ENCODE measurements at places on chromosomes 6 and 20. TPM values are rescaled to one million over a fixed set of nuclear protein-coding genes. Genes with fewer than 3 reads are reported as not detected.

GRCh38 chr6:163133017-163133416, 281.5 kb upstream of the QKI start:
- no peak for DNase-seq
- H3K36me3 ChIP-seq: no peaks in the 10 kb centered on the region
- no peak overlapping the region for H3K4me3 ChIP-seq
- H3K27ac ChIP-seq: no peak overlapping the region
- H3K4me1 ChIP-seq: 0 out of 2 replicates have a peak, but pooled peaks cover 2% of the 10 kb centered on the region
- no peaks in the 10 kb centered on the region for H3K27me3 ChIP-seq

GRCh38 chr6:41921712-41921998, 356 bp downstream of the BYSL start:
- peaks cover 21% of the 10 kb centered on the region for H3K36me3 ChIP-seq
- peak overlapping the region; percentile 84 for H3K4me3 ChIP-seq
- peaks cover 6% of the 10 kb centered on the region for H3K4me1 ChIP-seq

DNA sequence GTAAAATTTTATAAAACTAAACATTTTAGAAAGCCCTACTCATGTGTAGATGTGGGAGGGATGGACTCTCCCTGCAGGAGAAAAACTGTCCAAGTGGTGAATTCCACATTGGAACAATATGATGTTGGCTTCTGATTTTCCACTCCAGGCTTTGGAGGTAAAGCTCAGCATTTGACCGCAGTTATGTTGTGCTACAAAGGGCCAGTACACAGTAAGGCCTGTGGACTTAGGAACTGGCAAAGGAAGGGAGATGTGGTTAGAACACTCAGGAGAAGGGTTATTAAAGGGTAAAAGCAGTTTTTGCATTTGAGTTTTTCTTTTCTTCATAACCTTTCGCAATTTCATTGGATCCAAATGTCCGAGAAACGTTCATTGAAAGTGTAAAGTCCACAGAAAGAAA, 150.3 kb upstream of the SASH1 start:
- no peak overlapping the region for H3K4me3 ChIP-seq
- H3K36me3 ChIP-seq: no peaks in the 10 kb centered on the region
- DNase-seq: no peak
- no peak overlapping the region for H3K27ac ChIP-seq
- no peaks in the 10 kb centered on the region for H3K4me1 ChIP-seq
- H3K27me3 ChIP-seq: no peaks in the 10 kb centered on the region

DNA sequence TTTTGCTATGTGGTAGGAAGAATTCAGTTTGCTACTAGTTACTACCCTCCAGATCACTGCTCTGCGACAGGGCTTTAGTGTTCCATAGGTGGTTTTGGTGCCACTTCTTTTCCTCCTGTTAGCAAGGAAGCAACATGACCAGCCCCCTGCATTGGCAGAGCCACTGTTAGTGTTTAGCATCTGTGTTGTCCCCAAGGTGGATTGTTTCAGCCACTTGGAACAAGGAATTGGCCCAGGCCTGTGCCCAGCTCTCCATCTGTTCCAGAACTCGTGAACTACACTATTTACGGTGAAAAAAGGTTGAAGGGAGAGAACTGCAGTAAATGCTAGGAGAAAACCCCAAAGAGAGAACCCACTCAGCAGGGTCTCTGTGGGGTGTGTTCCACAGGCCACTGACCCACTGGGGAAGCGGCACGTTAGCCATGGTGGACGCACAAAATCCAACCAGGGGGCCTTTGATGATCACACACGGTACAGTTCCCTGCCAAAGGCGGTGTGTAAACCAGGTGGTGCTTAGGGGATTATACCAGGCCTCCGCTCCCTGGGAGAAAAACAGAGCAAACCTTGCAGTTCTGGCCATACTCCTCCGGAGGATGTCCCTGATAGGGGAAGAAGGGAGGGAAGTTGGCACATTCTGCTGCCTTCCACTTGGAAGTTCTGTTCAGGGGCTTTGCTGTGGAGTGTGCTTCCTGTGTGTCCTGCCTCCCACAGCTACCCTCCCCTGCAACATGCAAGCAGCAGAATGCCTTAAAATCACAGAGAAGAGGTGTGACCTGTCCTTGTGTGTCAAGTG, 72.3 kb downstream of the LYRM2 start:
- no peaks in the 10 kb centered on the region for H3K27me3 ChIP-seq
- no peaks in the 10 kb centered on the region for H3K4me1 ChIP-seq
- no peak overlapping the region for H3K27ac ChIP-seq
- no peak overlapping the region for H3K4me3 ChIP-seq
- no peak for DNase-seq

DNA sequence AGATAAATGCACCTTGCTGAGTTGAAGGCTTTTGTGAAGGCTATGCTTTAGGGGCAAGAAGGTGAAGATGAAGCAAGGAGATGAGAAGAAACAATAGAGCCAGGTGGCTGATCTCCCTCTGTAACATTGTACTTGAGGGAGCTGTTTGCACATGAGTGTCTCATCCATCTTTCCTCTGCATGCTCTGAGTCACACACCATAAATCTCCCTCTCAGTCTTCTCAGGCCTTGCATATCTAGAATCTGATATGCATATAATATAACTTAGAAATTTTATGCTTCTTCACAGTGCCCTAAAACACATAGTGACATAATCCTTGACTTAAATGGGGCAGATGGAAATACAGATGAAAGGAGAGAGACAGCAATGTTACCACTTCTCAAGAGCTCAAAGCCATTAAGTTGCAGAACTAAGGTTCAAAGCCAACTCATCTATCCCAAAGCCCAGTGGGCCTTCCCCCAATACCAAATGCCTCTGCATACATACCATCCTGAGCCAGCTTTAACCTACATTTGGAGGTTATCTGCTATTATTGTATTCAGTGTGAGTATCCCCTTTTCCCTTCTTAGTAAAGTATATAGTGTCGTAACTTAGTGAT, 62.4 kb upstream of the STXBP5 start:
- DNase-seq: no peak
- no peaks in the 10 kb centered on the region for H3K27me3 ChIP-seq
- H3K4me1 ChIP-seq: no peaks in the 10 kb centered on the region
- no peaks in the 10 kb centered on the region for H3K36me3 ChIP-seq
- H3K27ac ChIP-seq: no peak overlapping the region

Gene GABBR1
- polyA plus RNA-seq: 86.7 TPM

DNA sequence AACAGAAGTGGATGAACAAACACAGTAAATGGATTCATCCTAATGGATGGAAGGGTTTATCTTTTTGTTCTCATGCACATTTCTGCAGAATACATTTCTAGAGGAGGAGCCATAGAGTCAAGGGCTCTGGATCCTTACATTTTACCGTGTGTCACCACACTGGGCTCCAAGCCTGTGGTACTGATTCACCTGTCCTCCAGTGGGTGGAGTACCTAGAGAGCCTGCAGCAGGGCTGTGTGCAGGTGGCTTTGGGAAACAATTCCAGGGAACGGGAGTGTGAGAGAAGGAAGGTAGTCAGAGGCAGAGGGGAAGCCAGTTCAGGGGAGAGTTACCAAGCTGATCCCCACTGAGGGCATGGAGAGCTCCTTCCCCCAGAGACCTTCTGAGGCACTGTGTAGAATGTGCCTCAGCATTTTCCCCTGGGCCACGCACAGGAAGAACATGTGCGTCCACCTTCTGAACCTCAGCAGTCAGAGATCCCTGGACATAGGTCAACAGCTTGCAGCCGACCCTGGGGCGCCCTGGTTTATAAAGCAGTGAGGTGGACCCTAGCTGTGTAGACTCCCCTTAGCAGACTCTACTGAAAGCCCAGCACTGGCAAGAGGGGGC, 85.3 kb upstream of the SLC22A23 start:
- H3K36me3 ChIP-seq: no peaks in the 10 kb centered on the region
- no peaks in the 10 kb centered on the region for H3K27me3 ChIP-seq
- no peak overlapping the region for H3K4me3 ChIP-seq
- no peak overlapping the region for H3K27ac ChIP-seq
- no peaks in the 10 kb centered on the region for H3K4me1 ChIP-seq
- peak; percentile 32 for DNase-seq

GRCh38 chr20:57711311-57711712, 1.5 kb upstream of the PMEPA1 start:
- no peaks in the 10 kb centered on the region for H3K4me1 ChIP-seq
- H3K4me3 ChIP-seq: no peak overlapping the region
- H3K36me3 ChIP-seq: no peaks in the 10 kb centered on the region
- peaks cover 3% of the 10 kb centered on the region for H3K27me3 ChIP-seq

Gene MYB
- polyA plus RNA-seq: 4.0 TPM

Gene SPDEF
- polyA plus RNA-seq: 0.30 TPM

DNA sequence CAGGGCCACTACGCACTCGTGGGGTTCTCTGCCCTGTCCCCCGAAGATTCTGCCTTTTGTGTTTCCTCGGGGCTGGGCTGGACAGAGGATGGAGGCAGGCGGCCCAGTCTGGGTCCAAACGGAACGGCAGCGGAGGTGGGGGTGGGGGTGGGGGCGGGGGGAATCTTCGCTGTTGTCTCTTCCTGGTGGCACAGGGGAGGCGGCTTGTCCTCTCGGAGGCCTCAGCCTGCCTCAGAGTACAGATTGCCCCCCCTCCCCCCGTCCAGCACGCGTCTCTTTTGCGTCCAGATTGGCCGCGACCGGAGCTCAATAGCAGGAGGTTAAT, 1.4 kb upstream of the INSM1 start:
- peaks cover 5% of the 10 kb centered on the region for H3K4me1 ChIP-seq
- H3K27me3 ChIP-seq: peaks cover 92% of the 10 kb centered on the region
- peak overlapping the region; percentile 71 for H3K4me3 ChIP-seq
- H3K36me3 ChIP-seq: no peaks in the 10 kb centered on the region

DNA sequence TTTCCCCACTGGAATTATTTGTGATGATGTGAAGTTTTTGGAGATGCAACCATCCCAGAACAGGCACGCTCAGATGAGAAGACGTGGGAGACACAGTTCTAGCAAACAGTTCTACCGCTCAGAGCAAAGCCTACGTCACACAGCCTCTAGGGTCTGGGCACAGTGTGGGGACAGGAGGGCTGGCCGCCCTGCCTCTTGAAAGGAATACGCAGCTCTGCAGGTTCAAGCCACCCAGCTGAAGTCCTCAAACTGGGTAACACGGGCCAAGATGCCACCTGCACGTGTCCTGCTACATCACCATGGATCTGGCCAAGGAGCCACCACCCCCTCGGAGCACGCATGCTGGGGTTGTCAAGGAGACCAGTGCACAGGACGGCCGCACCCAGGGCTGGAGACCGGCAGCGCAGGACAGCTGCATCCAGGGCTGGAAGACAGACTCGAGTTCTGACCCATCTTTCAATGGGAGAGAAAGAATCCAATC, 75.0 kb downstream of the NOL4L start:
- no peak overlapping the region for H3K27ac ChIP-seq
- no peaks in the 10 kb centered on the region for H3K36me3 ChIP-seq
- H3K4me1 ChIP-seq: no peaks in the 10 kb centered on the region
- no peak overlapping the region for H3K4me3 ChIP-seq
- no peak for DNase-seq

DNA sequence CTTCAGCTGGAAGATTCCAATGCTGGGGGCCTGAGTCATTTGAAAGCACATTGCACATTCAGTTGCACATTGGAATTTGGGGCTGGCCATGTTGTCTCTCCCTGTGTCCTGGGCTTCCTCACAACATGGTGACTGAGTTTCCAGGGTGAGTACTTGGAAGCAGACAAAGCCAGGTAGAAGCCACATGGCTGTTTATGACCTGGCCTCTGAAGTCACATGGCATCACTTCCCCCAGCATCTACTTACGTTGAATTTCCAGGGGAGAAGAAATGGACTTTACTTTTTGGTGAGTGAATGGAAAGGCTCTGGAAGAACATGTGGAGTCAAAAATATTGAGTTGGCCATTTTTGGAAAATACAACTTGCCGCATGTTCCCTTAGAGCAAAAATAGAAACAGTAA, 155.5 kb downstream of the LINC00237 start:
- H3K4me1 ChIP-seq: no peaks in the 10 kb centered on the region
- H3K27ac ChIP-seq: no peak overlapping the region
- no peak overlapping the region for H3K4me3 ChIP-seq
- H3K27me3 ChIP-seq: no peaks in the 10 kb centered on the region
- no peak for DNase-seq

GRCh38 chr20:50728981-50729874, 2.2 kb upstream of the PARD6B start:
- H3K36me3 ChIP-seq: no peaks in the 10 kb centered on the region
- H3K4me3 ChIP-seq: no peak overlapping the region
- peaks cover 2% of the 10 kb centered on the region for H3K4me1 ChIP-seq
- no peaks in the 10 kb centered on the region for H3K27me3 ChIP-seq
- no peak overlapping the region for H3K27ac ChIP-seq

Gene EFCAB8
- polyA plus RNA-seq: 0.06 TPM

- H3K27me3 ChIP-seq: no peaks in the 10 kb centered on the region
- H3K27ac ChIP-seq: no peak overlapping the region
- DNase-seq: no peak
- peaks cover 5% of the 10 kb centered on the region for H3K4me1 ChIP-seq
- no peaks in the 10 kb centered on the region for H3K36me3 ChIP-seq
Measured at GRCh38 chr6:22917344-22917743, 348.0 kb downstream of the HDGFL1 start.

DNA sequence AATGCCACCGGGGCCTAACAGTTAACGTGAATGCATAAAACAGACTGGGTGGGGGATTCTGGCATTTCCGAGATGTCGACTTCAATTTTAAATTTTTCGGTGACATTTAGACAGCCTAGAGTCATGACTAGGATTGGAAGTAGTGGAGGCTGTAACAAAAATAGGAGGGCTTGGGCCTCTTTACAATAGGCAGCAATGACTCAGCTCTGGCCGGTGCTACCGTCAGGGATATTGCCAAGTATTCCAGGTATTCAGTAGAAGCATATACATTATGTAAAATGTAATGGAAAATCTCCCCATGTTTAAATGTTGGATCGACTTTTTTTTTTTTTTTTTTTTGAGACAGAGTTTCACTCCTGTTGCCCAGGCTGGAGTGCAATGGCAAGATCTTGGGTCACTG, 136.2 kb upstream of the STMND1 start:
- no peak for DNase-seq
- H3K27me3 ChIP-seq: no peaks in the 10 kb centered on the region
- no peaks in the 10 kb centered on the region for H3K36me3 ChIP-seq
- no peak overlapping the region for H3K27ac ChIP-seq
- no peak overlapping the region for H3K4me3 ChIP-seq
- no peaks in the 10 kb centered on the region for H3K4me1 ChIP-seq
